ENCODE measurements at places on chromosomes 1 and 21. TPM values are rescaled to one million over a fixed set of nuclear protein-coding genes. Genes with fewer than 3 reads are reported as not detected.

DNA sequence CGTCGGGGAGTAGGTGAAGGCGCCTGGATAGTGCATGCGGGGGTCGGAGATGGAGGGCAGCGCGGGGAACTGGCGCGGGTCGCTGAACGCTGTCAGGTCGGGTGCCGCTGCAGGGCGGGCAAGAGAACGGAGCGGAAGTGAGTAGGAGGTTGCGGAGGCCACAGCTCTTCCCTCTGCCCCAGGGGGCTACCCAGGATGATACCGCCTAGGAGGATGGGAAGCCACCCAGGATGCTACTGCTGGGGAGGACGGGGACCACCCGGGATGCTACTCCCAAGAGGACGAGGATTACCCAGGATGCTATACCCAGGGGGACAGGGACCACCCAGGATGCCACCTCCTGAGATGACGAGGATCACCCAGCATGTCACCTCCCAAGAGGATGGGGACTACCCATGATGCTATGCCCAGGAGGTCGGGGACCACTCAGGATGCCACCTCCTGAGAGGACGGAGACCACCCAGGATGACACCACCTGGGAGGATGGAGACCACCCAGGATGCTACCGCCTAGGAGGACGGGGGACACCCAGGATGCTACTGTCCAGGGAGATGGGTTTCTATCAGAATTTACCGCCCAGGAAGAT is 123.8 kb downstream of the CLIC6 start:
- no peaks in the 10 kb centered on the region for H3K36me3 ChIP-seq
- no peak overlapping the region for H3K4me3 ChIP-seq
- no peak overlapping the region for H3K27ac ChIP-seq
- no peaks in the 10 kb centered on the region for H3K4me1 ChIP-seq
- no peak for DNase-seq
- no peaks in the 10 kb centered on the region for H3K27me3 ChIP-seq

- H3K27me3 ChIP-seq: no peaks in the 10 kb centered on the region
- H3K4me1 ChIP-seq: no peaks in the 10 kb centered on the region
- DNase-seq: no peak
- no peak overlapping the region for H3K27ac ChIP-seq
These were observed 10.0 kb downstream of the MAP3K6 start for GRCh38 chr1:27356619-27357280.

DNA sequence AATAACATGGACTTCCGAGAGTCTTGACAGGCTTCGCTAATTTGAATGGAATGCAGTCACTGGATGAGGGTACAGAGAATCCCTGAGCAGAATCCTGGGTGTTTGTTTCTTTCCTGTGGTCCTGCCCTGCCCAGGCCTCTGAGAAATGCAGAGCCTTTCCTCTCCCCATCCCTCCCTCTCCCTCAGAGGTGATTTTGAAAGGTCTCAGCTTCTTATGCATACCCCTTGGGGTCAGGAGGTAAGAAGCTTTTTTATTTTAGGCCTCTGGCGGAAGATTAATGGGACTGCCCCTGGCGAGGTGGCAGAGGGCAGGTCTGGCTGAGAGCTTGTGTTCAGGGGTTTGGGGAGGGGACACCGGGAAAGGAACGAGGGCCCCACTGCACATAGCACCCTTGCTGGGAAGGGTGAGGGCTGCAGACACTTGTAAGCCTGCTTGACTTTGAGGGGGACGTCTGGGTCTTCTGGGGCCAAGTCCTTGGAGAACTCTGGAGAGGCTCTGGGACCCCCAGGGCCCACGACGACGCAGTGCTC is 116.5 kb upstream of the SLC45A1 start:
- DNase-seq: no peak
- peak overlapping the region; percentile 61 for H3K27ac ChIP-seq
- no peaks in the 10 kb centered on the region for H3K36me3 ChIP-seq
- no peak overlapping the region for H3K4me3 ChIP-seq

The TNFRSF18 gene
- not detected for total RNA-seq

DNA sequence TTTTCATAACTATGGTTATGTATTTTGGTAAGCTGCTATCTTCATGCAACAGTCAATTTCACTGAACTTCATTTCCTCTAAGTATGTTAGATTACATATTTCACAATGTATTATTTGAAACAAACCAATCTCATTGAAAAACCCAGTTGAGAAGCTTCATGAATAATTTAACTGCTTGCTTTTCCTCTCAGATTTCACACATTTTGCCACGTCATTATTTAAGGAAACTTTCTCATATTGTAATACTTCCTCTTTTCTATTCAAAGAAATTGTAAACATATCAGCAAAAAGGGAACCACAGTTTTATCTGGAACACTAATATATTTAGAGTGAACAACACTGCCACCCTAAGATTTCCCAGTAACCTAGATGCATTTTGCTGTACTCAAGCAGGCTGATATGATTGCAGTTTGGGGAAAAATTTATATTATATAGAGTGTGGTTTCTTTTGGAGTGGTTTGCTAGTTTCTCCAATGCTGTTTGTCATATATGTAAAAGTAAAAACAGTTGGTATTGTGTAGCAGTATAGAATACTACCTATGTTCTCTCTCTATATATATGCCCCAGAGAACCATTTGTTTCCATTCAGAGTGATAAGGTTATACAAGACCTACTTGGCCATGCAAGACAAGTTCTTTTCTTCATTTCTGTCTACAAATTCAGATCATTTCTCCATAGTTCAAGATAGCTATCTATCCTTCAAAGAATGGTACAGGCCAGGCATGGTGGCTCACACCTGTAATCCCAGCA is 28.4 kb upstream of the AHCTF1 start:
- H3K36me3 ChIP-seq: no peaks in the 10 kb centered on the region
- no peaks in the 10 kb centered on the region for H3K4me1 ChIP-seq
- no peak overlapping the region for H3K4me3 ChIP-seq
- no peak overlapping the region for H3K27ac ChIP-seq
- H3K27me3 ChIP-seq: no peaks in the 10 kb centered on the region

DNA sequence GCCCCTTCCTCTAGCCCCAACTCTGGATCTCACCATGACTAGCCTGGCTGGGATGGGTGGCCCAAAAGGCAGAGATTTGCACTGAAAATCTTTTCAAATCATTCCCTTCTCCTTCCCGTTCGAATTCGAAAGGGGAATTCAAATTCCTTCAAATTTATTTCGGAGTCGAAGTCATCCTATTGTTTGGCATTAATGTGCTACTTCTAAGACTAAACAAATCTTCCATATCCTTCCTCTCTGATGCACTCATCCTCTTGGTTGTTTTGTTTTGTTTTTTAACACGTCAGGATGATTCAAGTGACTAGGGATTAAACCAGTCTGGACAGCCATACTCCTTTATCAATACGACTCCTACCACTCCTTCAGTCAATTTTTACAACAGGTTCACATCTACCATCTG is 95.5 kb upstream of the SGIP1 start:
- H3K27ac ChIP-seq: no peak overlapping the region
- no peak overlapping the region for H3K4me3 ChIP-seq
- no peaks in the 10 kb centered on the region for H3K27me3 ChIP-seq

The MAP1LC3C gene
- total RNA-seq: 1.6 TPM

DNA sequence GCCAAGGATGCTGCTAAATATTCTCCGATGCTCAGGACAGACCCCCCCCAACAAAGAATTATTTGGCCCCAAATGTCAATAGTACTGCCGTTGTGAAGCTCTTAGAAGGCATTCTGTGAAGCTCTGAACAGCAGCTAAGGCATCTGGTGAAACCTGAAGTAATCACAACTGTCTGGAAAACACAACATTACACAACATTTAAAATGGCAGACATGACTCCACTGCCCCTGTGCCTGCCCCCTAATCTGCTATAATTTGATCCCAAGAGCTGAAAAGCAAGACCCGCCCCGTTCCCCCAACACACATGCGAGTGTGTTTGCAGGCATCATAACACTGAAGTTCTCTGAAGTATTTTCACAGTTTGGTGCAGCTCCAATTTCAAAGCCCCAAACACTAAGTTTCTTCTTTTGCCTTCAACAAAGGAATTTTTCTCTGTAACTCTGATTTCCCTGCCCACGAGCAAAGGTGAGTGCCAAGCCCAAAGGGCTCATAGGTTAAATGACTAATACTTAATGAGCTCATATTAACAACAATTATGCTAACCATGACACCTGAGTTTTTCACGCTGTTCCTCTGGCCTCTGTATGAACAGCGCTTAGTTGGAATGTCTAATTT is 129.2 kb downstream of the CLIC6 start:
- H3K4me1 ChIP-seq: no peaks in the 10 kb centered on the region
- no peak overlapping the region for H3K27ac ChIP-seq
- no peak for DNase-seq
- no peak overlapping the region for H3K4me3 ChIP-seq

DNA sequence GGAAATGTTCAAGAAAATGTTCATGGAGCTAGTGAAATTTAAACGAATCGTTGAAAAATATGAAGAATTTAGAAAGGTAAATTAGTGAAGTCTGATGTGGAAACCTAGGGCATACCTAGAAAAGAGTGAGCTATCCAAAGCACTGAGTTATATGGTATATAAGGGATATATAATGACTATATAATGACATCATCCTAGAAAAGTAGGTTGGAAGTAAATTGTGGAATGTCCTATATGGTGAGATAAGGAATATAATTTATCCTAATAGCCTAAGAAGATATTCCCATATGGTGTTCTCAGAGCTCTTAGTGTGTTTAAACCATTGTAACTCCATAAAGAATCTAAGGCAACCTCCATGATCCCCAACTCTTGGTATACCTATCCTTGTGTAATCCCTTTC is 876.4 kb upstream of the ADGRL2 start:
- H3K4me3 ChIP-seq: no peak overlapping the region
- H3K4me1 ChIP-seq: no peaks in the 10 kb centered on the region
- no peaks in the 10 kb centered on the region for H3K36me3 ChIP-seq
- no peak for DNase-seq

DNA sequence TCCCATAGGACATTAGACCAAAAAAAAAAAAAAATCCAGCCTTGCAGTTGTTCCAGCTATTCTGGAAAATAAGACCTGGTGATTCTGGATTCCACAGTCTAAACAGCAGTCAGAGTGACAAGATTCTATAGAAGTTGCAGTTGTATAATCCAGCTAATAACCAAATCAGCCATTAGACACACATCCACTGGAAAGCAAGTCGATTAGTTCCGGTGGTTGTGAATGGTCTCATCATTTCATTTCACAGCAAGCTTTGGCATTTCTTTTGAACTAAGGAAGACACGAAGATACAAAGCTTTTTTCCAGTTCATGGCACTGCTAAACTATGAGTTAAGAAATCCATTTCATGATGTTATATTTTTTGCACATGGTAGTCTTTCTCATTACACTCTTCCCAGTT is 54.4 kb upstream of the FAM89A start:
- no peaks in the 10 kb centered on the region for H3K4me1 ChIP-seq
- H3K27ac ChIP-seq: no peak overlapping the region
- H3K36me3 ChIP-seq: no peaks in the 10 kb centered on the region
- H3K4me3 ChIP-seq: no peak overlapping the region
- no peak for DNase-seq

The IVNS1ABP gene
- total RNA-seq: 87.8 TPM

GRCh38 chr1:228095161-228095560 is 8.0 kb downstream of the C1orf35 start:
- H3K4me3 ChIP-seq: no peak overlapping the region
- H3K27me3 ChIP-seq: no peaks in the 10 kb centered on the region
- DNase-seq: no peak
- peaks cover 31% of the 10 kb centered on the region for H3K36me3 ChIP-seq

The ARHGAP29 gene
- total RNA-seq: 63.5 TPM

The SPRR3 gene
- total RNA-seq: not detected

GRCh38 chr21:45510466-45510955 is 31.7 kb downstream of the SLC19A1 start:
- no peaks in the 10 kb centered on the region for H3K4me1 ChIP-seq
- H3K27me3 ChIP-seq: no peaks in the 10 kb centered on the region
- no peak overlapping the region for H3K4me3 ChIP-seq
- DNase-seq: no peak

DNA sequence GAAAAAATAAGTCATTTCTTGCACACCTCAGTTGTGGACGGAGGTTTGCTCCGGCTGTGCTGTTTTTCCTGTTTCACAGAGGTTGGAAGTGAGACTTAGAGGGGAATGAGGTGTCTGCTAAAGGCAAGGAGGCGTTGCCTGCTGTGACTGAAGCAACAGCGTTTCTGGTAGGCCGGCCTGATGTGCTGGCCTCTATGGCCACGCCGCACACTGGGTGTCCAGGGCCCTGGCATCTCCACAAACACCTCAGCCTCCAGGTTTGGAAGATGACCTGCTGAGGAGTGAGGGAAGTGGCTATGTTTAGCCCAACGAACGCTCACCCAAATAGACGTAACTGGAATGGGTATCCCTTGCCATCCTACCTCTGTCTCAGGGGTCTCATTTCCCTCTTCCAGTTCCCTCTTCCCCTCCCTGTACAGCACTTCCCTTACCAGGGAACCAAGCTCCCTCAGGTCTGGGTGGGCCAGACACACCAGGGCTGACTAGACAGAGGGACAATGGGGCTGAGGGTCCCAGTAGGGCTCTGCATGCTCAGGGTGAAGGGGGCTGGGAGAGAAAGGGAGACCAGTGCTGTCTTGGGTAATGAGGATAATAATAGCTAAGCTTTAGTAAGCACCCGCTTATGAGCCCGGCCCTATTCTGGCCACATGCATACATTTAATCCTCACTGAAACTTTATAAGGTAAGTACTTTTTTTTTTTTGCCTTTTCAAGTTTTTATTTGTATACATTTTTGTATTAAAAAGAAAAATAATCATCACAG is 11.9 kb downstream of the CACNA1S start:
- H3K36me3 ChIP-seq: no peaks in the 10 kb centered on the region
- H3K27me3 ChIP-seq: no peaks in the 10 kb centered on the region
- H3K4me3 ChIP-seq: no peak overlapping the region
- H3K4me1 ChIP-seq: no peaks in the 10 kb centered on the region
- no peak overlapping the region for H3K27ac ChIP-seq

- DNase-seq: no peak
- H3K4me1 ChIP-seq: no peaks in the 10 kb centered on the region
- no peaks in the 10 kb centered on the region for H3K36me3 ChIP-seq
- no peaks in the 10 kb centered on the region for H3K27me3 ChIP-seq
- H3K27ac ChIP-seq: no peak overlapping the region
These were observed 93.7 kb upstream of the ETS2 start for GRCh38 chr21:38712071-38712470.

The NR5A2 gene
- total RNA-seq: 6.0 TPM

DNA sequence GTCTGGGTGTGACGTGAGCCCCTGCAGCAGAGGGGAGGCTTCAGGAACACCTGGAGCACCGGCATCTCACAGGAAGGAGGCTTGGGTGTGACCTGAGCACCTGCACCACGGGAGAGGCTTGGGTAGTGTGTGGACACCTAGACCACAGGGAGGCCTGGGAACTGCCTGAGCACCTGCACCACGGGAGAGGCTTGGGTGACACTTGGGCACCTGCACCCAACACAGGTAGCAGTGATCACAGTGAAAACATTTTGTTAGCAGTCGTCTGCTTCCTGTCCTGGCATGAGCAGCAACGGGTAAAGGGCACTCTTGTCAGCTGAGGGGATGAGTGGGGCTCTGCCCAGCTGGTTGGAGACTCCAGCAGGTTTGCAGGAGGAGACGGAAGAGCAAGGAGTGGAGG is 22.4 kb downstream of the LRRC3 start:
- no peaks in the 10 kb centered on the region for H3K27me3 ChIP-seq
- H3K36me3 ChIP-seq: no peaks in the 10 kb centered on the region
- no peak overlapping the region for H3K27ac ChIP-seq
- H3K4me1 ChIP-seq: peaks cover 5% of the 10 kb centered on the region

GRCh38 chr1:108107658-108108057 is 92.5 kb downstream of the SLC25A24 start:
- no peaks in the 10 kb centered on the region for H3K4me1 ChIP-seq
- H3K4me3 ChIP-seq: no peak overlapping the region
- DNase-seq: no peak
- H3K36me3 ChIP-seq: no peaks in the 10 kb centered on the region
- H3K27me3 ChIP-seq: no peaks in the 10 kb centered on the region

Measured in thyroid gland (tissue), 4 donors.